ENCODE measurements at places on chromosomes 5 and 9. TPM values are rescaled to one million over a fixed set of nuclear protein-coding genes. Genes with fewer than 3 reads are reported as not detected.
A peak's percentile ranks its signal among the peaks of the same experiment; 100 is the strongest.

GRCh38 chr5:171410181-171410580, 9.3 kb upstream of the FGF18 start:
- DNase-seq: peak; percentile 41

DNA sequence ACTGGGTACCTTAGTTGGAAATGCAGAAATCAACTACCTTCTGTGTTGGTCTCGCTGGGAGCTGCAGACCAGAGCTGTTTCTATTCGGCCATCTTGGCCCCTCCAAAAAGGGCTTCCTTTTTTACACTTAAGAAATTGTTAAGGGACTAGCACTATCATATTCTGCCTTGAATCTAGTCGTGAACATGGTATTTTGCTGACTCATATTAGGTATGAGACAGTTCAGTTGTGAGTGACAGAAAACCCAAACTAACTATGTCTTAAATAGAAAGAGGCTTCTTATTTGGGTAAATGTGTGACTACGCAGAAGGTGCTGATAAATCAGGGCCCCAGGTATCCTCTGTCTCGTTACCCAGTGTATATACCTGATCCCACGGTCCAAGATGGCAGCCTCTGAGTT, 298.2 kb downstream of the EDIL3 start:
- DNase-seq: no peak

Gene ANXA2R
- total RNA-seq: 9.4 TPM

Gene IFNA2
- total RNA-seq: not detected

Gene NR4A3
- total RNA-seq: 5.1 TPM

Gene PAEP
- not detected for total RNA-seq

DNA sequence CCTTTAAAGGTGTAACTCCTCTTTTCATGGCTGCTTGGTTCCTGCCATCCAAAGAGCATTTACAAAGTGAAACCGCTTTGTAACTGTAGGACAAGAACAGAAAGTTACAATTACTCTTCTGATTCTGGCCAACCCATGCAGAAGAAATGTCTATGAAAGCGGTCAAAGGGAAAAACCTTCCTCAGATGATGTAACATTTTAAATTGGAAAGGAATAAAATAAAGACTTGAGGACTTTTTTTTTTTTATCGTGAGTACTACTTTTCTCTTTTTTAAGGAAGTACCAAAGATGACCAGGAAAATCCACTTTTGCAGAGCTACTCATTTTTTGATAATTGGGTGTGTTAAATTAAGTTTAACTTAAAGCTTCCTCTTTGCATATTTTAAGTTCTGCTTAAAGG, 13.0 kb upstream of the C9orf72 start:
- DNase-seq: no peak

DNA sequence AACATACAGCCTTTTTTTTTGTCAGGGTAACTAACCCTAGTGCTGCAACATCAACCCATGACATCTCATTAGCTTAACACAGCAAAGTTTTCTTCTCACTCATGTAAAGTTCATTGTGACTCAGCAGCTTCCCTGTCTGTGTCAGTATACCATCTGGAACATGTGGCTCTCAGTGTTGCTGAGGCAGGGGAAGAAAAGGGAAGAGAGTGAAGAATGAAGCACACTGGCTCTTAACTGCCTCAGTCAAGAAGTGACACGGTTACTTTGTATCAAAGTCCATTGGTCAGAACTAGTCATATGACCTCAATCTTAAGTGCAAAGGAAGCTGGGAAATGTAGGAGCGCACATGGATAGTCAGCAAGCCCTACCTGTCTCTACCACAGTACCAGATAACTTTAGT, 185.0 kb upstream of the ELL2 start:
- no peak for DNase-seq

GRCh38 chr5:23314827-23315226, 192.6 kb upstream of the PRDM9 start:
- DNase-seq: no peak

Gene DBN1
- 28.5 TPM for total RNA-seq

GRCh38 chr5:39411061-39411460, 13.7 kb downstream of the DAB2 start:
- no peak for DNase-seq

DNA sequence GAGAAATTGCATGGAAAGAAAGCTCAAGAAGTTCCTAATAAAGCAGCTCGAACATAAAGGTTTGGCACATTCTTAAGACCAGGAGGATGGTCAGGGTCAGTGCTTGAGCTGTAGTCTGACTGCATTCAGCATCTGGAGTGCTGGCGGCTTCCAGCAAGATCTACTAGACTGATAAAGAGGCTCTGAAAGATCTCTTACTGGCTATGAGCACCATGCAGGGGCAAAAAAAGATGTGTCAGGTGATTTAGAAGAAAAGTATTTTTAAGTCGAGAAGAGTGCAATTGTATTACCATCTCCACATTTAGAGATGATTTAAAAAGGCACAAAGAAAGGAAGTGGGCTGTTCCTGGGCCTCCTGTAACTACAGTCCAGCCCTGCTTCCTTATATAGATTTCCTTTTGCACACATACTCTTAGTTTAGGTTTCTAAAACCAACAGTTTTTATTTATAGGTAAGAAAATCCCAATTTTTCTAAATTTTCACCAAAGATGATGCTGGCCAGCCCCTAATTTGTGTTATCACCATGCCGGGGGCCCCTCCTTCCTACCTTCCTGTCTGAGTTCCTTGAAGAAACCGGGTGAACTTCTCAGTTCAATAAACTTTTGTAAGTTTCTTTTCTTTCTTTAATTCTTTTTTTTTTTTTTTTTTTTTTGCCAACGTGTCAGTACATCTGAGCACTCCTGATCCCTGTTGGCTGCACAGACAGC, 65.9 kb upstream of the PLPP1 start:
- DNase-seq: no peak

GRCh38 chr9:96663506-96664120, 8.5 kb upstream of the PRXL2C start:
- no peak for DNase-seq

Gene MAPKAP1
- total RNA-seq: 52.2 TPM

DNA sequence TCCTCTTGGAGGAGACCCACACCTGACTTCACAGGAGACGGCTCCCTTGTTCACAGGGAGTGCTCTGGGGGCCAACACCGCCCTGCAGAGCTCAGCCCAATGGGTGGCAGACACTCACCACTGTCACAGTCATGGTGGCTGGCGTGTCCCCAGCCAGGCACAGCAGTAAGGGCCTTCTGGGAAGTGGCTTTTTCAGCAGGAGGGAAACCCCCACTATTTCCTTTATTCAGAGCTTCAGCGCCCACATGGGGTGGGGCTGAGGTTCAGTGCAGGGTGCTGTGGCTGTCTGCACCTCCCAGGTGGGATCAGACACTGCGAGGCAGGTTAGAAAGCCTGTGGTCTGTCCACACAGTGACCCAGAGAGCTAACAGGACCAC, 3.6 kb upstream of the SNAPC4 start:
- DNase-seq: peak; percentile 53

DNA sequence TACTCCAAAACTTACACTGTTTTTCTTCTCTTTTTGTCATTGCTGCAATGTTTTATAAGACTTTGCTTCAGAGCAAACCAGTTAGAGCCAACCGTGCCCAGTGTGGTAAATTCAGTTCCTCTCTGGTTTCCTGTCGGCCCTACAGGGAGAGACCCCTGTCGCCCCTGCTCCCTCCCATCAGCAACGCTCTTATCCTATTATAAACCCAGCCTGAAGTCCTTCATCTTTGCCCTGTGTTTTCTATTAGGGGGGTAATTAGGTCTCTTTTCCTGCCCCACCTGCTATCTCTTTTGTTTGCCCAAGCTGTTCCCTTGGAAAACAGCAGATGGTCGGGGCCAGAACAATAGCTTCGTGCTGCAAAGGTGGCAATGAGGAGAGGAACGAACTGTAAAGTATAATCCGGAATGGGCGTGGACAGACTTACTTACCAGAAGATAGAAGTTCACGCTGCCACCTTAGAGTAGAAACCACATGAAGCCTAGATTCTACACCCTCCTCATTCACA, 21.4 kb upstream of the OTULINL start:
- DNase-seq: peak; percentile 86

- no peak for DNase-seq
These were observed 32.7 kb upstream of the DMRTA1 start for GRCh38 chr9:22413884-22414283.

GRCh38 chr5:68776381-68776780, 317.4 kb upstream of the SLC30A5 start:
- DNase-seq: no peak

Data from hematopoietic multipotent progenitor cell (in vitro differentiated cells).